ENCODE measurements at places on chromosomes 7 and 10. TPM values are rescaled to one million over a fixed set of nuclear protein-coding genes. Genes with fewer than 3 reads are reported as not detected.
A peak's percentile ranks its signal among the peaks of the same experiment; 100 is the strongest.

DNA sequence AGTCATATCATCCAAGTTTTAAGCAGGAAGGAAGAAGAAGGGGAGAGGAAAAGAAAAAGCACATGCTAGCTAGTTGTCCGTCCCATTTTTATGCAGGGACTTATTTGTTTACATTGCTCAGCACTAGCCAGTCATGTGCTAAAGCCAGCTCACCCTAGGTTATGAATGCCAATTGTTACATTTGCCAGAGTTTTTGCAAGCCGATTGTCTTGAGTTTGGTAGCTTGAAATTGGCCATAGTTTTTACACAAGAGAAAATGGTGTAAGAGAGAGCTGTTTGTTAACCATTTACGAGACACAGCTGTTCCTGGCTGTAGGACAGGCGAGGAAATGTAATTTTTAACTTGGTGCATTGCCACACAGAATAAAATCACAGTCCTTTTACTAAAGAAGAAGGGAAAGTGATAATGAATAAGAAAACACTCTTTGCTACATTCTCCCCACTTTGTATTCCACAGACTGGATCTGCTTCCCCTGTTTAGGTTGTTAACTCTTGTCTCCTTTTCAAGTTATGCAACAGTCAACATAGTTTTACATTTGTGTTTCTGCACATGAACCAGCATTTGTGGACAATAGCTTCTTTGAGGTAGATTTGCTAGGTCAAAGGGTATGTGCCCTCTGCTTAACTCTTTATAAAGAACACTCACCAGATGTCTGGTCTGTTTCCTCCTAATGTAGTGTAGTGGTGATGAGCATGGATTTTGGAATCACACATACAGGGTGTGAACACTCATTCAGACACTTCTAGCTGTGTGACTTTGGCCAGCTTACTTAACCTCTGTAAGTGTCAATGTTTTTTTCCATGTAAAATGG is 357.2 kb downstream of the LRMDA start:
- no peak for DNase-seq
- H3K4me3 ChIP-seq: no peak overlapping the region
- no peak overlapping the region for H3K27ac ChIP-seq
- H3K4me1 ChIP-seq: peaks cover 20% of the 10 kb centered on the region

- no peaks in the 10 kb centered on the region for H3K4me1 ChIP-seq
- no peak for DNase-seq
- no peak overlapping the region for H3K4me3 ChIP-seq
- no peak overlapping the region for H3K27ac ChIP-seq
These were observed 1107.3 kb upstream of the LRRN3 start for GRCh38 chr7:109983618-109984017.

DNA sequence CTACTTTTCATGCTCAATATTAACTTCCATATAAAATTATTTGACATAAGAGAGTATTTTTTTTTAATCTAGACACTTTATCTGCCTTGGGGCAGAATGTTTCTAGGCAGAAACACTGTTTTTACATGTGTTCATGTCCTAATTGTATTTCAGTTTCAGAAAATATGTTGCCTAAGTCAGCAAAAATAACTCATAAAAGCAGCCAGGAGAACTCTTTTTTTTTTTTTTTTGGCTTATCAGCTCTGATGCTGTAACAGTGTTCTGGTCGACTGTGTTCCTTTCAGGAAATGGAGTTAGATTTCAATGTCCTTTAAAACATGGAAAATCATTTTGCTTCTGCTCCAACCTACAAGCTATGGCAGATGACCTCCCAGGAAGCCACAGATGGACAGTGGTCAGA is 63.2 kb upstream of the OPALIN start:
- H3K4me3 ChIP-seq: no peak overlapping the region
- H3K36me3 ChIP-seq: no peaks in the 10 kb centered on the region
- DNase-seq: no peak
- H3K27me3 ChIP-seq: no peaks in the 10 kb centered on the region

- DNase-seq: no peak
- H3K36me3 ChIP-seq: no peaks in the 10 kb centered on the region
- H3K4me1 ChIP-seq: no peaks in the 10 kb centered on the region
- no peaks in the 10 kb centered on the region for H3K27me3 ChIP-seq
- no peak within 1 kb of the TSS for H3K4me3 ChIP-seq
- no peak within 1 kb of the TSS for H3K27ac ChIP-seq
These were observed at the start of gene CDHR3 for GRCh38 chr7:105963038-105963667. Gene CDHR3, plus strand, starts transcription at chr7:105963264. Its CDS starts 55 bp downstream, at chr7:105963319.

DNA sequence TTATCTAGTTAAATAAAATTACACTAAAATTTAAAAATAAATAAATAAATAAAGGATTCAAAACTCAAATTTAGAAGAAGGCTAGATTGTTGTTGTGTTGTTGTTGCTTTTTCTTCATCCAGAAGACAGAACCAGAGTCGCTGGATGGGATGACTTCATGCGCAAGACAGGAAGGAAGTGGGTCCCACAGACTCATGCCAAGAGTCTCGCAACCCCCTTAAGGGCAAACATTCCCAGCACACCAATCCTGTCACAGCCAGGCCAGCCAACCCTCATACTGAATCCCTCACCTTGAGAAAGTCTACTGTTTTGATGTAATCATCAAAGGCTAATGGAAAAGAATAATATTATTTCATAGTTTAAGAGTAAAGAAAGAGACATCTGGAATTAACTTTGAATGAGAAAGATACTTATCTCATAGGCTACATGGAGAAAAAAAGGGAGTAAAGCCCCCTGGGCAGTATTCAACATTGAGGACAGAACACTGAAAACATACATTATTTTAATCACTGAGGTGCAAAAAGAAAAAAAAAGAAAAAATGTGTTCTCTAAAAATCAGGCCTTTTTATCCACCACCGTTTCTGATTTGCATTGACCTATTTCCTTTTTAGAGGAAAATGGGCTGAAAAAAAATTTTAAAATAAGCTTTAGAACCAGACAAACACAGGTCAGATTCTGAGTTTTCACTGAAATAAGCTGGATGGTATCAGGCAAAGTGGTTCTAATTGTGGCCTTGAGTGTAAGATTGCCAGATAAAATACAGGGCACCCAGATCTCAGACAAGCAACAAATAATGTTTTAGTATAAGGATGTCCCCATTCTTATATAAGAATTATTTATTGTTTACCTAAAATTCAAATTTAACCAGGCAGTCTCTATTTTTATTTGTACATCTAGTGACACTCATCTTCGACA is 826.5 kb downstream of the TNS3 start:
- peaks cover 17% of the 10 kb centered on the region for H3K4me1 ChIP-seq
- H3K36me3 ChIP-seq: no peaks in the 10 kb centered on the region
- DNase-seq: no peak
- no peak overlapping the region for H3K27ac ChIP-seq

DNA sequence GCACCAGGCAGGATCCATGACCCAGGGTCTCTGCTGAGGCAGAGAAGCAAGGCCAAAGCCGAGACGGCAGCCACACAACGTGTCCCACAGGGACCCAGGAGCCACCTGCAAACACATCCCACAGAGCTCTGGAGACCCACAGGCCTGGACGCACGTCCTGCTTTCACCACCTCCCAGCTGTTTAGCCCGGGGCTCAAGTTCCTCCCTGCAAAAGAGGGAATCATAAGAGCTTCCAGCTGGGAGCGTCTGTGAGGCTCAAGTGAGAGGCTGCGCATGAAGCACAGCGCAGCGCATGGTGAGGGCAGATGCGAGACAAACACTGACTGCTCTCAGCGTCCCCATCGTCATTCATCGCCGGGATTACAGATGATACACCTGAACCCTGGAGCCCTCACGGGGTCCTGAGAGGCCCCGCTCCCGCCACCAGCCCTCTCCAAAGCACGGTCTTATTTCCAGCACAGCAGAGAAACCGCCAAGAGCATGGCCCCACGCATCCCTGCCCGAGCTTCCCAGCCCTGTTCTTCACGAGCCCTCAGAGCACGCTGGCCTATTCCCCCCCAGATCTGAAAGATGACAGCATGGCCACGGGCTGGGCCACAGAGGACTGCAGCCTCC is 88.7 kb downstream of the MAD1L1 start:
- peaks cover 4% of the 10 kb centered on the region for H3K4me1 ChIP-seq
- no peak for DNase-seq
- H3K36me3 ChIP-seq: no peaks in the 10 kb centered on the region
- no peak overlapping the region for H3K4me3 ChIP-seq

DNA sequence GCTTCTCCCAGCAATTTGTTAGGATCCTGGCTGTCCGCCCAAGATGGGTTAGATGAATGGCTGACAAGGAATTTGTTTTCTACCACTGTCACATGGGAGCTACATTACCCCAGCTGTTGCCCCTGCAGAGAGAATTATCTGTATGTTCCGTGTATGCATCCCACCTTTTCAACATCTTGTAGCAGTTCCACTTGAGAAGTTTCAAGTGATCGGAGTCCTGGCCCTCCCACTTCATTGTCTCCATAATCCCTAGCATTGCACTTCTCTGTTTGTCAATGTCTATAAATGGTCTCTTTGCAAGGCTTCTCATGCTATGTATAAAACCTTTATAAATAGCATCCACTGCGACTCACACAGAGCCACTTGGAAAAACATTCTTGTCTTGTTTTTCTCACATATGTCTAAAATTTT is 972.5 kb downstream of the CNTNAP2 start:
- no peak overlapping the region for H3K27ac ChIP-seq
- no peak overlapping the region for H3K4me3 ChIP-seq
- no peaks in the 10 kb centered on the region for H3K27me3 ChIP-seq
- no peaks in the 10 kb centered on the region for H3K4me1 ChIP-seq
- H3K36me3 ChIP-seq: no peaks in the 10 kb centered on the region

The POLR2J2 gene
- total RNA-seq: 5.8 TPM

GRCh38 chr10:72887043-72887442 is 6.5 kb upstream of the OIT3 start:
- no peak overlapping the region for H3K4me3 ChIP-seq
- no peak for DNase-seq
- no peaks in the 10 kb centered on the region for H3K27me3 ChIP-seq
- H3K4me1 ChIP-seq: peaks cover 21% of the 10 kb centered on the region

- H3K27me3 ChIP-seq: peaks cover 14% of the 10 kb centered on the region
- H3K27ac ChIP-seq: no peak overlapping the region
These were observed 248.2 kb upstream of the PPP2R2D start for GRCh38 chr10:131652438-131653139.

DNA sequence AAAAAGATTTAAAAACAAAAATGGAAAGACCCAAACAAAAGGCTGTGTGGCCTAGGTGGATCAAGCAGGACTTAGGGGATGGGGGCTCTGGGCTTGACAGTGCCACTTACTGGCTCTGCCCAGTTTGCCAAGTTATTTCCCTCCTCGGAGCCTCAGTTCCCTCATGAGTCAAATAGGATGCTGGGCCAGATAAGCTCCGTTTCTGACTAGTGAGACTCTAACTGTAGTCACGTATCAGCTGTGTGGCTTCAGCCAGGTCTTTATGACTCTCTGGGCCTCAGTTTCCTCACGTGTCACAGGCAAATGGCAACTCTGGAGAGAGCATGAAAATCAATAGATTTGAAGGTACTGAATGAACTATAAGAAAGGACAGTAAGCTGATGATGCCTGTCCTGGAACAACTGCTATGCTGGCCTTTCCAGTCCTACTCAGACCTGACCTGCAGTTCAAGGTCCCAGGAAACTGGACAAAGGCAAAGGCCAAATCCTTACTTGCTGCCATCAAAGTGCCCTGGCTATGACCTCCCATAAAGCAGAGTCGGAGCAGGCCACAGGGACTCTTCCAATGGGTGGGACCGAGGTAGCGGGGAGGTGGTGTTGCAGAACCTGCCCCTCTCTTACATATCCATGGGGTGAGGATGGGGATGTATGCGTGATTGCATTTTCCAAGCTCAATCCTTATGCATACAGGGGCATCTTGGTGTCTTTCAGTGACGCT is 27.0 kb downstream of the FAM53B start:
- H3K4me3 ChIP-seq: no peak overlapping the region
- no peak for DNase-seq
- H3K36me3 ChIP-seq: no peaks in the 10 kb centered on the region
- H3K4me1 ChIP-seq: peaks cover 54% of the 10 kb centered on the region

The C10orf53 gene
- total RNA-seq: not detected

- no peak for DNase-seq
- no peaks in the 10 kb centered on the region for H3K4me1 ChIP-seq
- no peaks in the 10 kb centered on the region for H3K27me3 ChIP-seq
- H3K4me3 ChIP-seq: no peak overlapping the region
- H3K36me3 ChIP-seq: peaks cover 4% of the 10 kb centered on the region
These were observed 149.2 kb upstream of the ZNF716 start for GRCh38 chr7:57300747-57301146.

DNA sequence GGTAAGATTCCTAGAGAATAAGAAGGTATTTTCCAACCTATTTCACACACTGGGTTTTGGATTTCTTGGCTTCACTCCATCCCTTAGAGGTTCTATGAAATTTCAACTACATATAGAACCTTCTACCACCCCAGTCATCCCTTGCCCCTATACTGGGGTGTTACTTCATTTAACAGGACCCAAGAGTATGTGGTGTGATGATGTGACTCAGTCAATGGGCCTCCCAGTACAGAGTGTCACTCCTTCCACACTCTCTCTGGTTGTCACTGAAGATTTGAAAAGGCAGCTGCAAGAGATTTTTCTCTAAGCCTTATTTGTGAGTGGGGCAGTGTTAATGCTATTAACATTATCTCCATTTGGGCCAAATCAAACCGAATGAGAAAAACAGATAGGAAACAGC is 33.5 kb downstream of the FGFBP3 start:
- no peaks in the 10 kb centered on the region for H3K36me3 ChIP-seq
- no peak overlapping the region for H3K4me3 ChIP-seq
- H3K27ac ChIP-seq: no peak overlapping the region
- DNase-seq: no peak
- H3K27me3 ChIP-seq: no peaks in the 10 kb centered on the region
- H3K4me1 ChIP-seq: peaks cover 40% of the 10 kb centered on the region

The MRC1 gene
- total RNA-seq: not detected

DNA sequence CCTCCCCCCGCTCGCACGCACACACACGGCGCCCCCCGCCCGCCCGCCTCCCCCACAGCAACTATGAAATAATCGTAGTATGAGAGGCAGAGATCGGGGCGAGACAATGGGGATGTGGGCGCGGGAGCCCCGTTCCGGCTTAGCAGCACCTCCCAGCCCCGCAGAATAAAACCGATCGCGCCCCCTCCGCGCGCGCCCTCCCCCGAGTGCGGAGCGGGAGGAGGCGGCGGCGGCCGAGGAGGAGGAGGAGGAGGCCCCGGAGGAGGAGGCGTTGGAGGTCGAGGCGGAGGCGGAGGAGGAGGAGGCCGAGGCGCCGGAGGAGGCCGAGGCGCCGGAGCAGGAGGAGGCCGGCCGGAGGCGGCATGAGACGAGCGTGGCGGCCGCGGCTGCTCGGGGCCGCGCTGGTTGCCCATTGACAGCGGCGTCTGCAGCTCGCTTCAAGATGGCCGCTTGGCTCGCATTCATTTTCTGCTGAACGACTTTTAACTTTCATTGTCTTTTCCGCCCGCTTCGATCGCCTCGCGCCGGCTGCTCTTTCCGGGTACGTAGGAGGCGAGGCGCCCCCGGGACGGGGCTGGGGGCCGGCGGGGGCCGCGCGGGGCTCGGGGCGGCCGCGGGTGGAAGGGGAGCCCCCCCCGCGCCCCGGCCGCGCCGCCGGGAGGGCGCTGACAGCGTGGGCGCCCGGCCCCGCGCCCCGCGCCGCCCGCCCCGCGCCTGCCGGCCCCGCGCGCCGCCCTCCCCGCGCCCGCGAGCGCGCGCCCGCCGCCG is 441 bp downstream of the BMI1 start:
- H3K36me3 ChIP-seq: peaks cover 9% of the 10 kb centered on the region
- peak overlapping the region; percentile 48 for H3K27ac ChIP-seq
- H3K4me1 ChIP-seq: peaks cover 58% of the 10 kb centered on the region
- peak; percentile 66 for DNase-seq
- peaks cover 81% of the 10 kb centered on the region for H3K27me3 ChIP-seq
- H3K4me3 ChIP-seq: peak overlapping the region; percentile 87

GRCh38 chr10:58517081-58517480 is 4.4 kb downstream of the BICC1 start:
- no peak overlapping the region for H3K27ac ChIP-seq
- H3K4me3 ChIP-seq: no peak overlapping the region
- no peak for DNase-seq
- H3K27me3 ChIP-seq: peaks cover 56% of the 10 kb centered on the region

- H3K27me3 ChIP-seq: no peaks in the 10 kb centered on the region
- peaks cover 16% of the 10 kb centered on the region for H3K4me1 ChIP-seq
- no peaks in the 10 kb centered on the region for H3K36me3 ChIP-seq
- peak; percentile 4 for DNase-seq
These were observed 39.5 kb downstream of the RSU1 start for GRCh38 chr10:16777473-16778370.

All from neural crest cell (in vitro differentiated cells).